Stimulated activated CD8-positive, alpha-beta memory T cell treated with anti-CD3 and anti-CD28 coated beads, Interleukin-15, amount 100 ng/mL, for 4 hours (primary cell): ENCODE measurements at places on chromosomes 4 and X.

DNA sequence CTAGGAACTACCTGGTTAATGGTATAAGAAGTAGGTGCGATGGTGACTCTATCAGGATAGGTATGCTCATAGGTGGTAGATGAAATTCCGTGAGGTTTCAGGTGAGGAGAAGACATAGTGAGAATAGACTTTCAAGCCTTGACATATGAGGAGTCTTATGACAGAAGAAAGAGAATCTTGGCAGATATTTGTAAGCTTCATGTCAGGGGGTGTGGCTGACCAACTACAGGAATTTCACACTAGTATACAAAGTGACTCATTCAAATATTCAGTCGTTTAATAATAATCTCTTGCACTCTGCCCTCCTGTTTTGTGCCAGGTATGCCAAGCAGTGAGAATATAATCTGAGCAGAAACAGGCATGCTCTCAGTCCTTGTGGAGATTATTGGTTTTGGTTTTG lies 22.8 kb downstream of the PACRGL start:
- DNase-seq = no peak

- DNase-seq = no peak
Observed at GRCh38 chr4:102344520-102344953, 745 bp downstream of the SLC39A8 start.

DNA sequence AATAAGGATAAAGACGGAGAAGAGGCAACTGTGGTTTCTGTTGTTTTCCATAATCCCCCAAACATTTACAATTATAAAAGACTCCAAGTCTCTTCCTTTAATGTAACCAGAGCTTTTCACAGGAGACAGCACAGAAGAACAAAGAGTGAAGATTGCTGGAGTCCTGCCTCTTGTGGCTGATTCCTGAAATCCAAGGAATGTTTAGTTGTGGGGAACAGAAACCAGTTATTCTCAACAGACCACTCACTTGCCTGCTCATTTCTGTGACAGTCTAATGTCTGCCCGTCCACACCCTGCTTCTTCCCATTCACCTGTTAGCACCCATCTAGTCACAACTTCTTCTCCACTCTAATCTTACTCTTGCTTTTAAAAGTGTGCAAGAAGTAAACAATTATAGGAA lies 12.1 kb downstream of the TEX13B start:
- no peak for DNase-seq

DNA sequence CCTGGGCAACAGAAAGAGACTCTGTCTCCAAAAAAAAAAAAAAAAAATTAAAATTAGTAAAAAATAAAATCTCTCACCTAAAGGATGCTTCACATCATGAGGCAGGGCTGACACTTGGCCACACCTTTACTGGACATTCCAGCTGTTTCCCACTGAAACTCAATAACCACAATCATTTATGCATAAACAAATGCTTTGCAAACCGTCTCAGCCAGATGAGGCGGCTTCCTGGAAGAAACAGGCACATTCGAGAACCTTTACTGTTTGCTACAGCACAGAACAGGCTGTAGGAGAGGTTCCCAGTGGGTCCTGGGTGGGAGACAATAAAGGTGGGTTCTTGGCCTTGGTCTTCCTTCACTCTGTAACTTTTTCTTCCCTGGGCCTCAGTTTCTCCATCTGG lies 10.9 kb upstream of the TBC1D14 start:
- no peak for DNase-seq

- no peak for DNase-seq
Observed at GRCh38 chrX:140501321-140501720, 3.5 kb downstream of the SOX3 start.

GRCh38 chrX:86002076-86002896 lies 45.1 kb downstream of the CHM start:
- DNase-seq = no peak

DNA sequence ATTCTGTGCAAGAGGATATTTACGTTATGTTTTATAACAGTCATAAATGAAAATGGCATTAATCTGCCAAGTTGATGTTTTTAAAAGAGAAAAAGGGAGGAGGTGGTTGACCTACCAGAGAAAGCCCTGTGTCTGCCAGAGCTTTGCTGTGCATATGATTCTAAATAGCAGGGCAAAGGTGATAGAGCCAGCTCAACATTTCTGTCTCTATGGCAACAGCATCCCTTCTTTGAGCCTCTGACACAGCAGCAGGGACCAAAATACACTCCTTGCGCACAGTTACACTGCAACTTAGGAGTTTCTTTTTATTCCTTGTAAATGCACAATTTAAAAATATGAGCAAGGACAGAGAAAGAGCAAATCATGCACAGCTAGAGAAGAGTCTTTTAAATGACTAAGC lies 133.3 kb upstream of the RAI2 start:
- no peak for DNase-seq

GRCh38 chr4:18880871-18881270 lies 859.3 kb upstream of the LCORL start:
- no peak for DNase-seq

DNA sequence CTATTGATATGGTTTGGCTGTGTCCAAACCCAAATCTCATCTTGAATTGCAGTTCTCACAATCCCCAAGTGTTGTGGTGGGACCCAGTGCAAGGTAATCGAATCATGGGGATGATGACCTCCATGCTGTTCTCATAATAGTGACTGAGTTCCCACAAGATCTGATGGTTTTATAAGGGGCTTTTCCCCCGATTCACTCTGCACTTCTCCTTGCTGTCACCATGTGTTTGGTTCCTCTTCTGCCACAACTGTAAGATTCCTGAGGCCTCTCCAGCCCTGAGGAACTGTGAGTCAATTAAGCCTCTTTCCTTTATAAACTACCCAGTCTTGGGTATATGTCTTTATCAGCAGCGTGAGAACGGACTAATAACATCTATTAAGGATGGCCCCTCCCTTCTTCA lies 68.8 kb downstream of the FBXW7 start:
- DNase-seq = no peak

DNA sequence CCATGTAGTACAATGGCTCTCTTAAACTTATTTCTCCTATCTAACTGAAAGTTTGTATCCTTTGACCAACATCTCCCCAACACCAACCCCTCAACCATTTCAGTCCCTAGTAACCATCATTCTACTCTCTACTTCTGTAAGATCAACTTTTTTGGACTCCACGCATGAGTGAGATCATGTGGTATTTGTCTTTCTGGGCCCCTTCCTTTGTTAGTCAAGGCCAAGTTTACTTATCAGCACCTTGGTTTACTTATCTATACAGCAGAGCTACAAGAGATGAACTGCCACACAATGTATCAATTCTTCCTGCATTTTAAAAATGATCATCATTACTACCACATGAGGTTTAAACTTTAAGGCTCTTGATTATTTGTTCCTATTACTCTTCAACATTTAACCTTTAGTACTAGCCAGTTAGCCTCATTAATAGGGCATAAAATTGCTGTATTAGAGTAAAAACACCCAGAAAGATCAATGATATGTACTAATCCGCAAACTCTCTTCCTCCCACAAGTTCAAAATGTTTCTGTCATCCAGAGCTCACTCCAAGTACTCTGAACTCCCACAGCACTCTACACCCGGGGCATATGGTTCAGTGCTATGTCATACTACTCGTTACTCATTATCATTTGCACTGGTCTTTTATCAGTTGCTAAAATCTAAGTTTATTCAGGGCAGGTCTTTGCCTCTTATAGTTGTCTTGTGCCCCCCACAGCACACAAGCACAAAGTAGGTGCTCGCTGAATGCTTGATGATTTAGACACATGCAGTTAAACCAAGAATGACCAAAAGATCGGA lies 145.7 kb upstream of the ADAMTS3 start:
- DNase-seq = no peak

- no peak for DNase-seq
Observed at GRCh38 chrX:154712781-154713740, 37.8 kb downstream of the GAB3 start.

DNA sequence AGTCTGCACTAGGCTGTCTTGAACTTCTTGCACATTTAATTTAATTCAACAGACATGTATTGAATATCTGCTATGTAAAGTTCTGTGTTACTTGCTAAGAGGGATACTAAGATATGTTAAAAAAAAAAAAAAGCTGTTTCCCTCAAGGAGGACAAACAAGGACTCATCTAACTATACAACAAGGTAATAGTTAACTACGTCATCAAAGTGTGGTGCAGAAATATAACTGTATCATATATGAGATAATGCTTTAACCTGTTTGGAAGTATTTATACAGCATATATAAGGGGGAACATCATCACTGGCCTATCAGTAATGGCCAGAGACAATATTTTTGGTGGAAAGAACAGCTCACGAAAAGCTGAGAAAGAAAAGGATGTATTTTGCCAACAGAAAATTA lies 89.9 kb downstream of the PTPN13 start:
- DNase-seq = no peak

DNA sequence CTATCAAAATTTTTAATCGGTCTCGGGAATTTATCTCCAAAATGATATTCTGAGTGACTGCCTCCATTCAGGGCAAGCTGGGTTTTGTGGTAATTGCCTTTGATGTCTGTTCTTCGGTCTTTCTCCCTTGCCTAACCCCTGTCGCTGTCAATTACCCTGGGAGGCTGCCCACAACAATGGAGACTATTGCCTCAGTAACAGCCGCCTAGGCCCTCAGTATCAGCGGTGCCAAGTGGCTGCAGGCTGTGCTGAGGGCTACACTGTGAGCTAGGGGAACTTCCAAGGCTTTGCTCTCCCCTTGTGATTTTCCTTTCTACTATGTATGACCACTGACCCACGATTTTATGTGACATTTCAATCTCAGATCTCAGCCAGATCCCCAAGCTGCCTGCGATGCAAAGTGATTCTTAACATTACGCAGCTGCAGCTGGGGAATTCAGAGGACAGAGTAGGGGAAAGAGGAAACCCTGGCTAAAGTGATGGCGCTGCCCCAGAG lies 36.3 kb upstream of the REST start:
- DNase-seq = no peak

DNA sequence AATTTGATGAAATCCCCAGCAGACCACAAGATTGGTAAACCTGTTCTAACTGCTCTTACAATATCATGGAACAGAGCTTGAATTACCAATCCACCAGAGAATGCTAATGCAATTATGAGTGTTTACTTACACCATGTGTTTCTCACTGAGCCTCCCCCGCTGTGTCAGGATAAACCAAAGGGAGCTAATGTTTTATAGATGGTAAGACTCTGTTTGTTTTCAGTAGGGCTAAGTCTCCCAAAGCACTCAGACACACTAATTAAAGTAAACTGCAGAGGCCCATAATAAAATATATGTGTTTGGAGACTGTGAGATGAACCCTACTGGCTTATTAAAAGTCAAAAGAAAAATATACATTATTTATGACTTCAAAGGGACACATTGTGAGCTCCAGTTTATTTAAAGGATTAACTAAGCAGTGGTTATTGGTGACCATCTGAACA lies 261.7 kb upstream of the FAM241A start:
- DNase-seq = no peak

DNA sequence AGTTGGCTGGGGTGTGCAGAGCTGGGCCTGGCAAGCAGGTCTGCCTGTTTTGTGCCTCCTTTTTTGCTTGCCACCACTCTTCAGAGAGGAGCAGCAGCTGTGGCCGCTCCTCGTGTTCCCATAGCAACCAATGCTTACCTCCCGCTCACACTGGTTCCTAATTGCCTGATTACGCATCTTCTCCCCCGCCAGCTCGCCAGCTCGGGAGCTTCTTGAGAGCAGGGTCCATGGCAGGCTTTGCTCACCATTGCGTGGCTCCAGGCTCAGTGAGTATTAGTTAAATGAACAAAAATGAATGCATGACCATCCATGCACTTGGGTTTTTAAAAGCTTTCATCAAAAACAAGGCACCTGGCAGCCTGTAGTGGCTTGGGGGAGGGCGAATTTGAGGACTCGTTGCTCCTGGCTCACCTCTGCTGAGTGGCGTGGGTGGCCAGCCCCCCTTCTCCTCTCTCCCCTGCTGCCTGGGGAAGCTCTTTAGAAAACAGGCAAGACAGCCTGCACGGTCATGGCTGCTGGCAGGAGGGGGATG lies 14.2 kb upstream of the PJA1 start:
- DNase-seq = no peak

DNA sequence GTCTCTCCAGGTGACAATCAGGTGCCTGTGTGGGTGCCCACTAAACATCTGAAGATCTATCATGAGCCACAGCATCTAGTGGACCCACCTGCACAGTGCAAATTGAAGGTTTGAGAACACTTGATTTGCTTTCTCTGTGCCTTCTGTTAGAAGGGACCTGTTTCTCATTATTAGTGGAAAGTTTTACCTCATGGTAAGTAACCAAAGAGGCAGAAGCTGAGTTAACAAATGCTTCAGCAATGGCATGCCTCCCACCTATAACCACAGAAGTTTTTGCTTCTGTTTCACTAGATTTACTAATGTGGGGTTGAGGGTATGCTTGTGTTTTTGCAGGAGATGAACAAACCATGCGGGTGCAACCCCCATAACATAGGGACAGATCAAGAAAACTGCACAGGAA lies 297.4 kb upstream of the DKK2 start:
- no peak for DNase-seq

DNA sequence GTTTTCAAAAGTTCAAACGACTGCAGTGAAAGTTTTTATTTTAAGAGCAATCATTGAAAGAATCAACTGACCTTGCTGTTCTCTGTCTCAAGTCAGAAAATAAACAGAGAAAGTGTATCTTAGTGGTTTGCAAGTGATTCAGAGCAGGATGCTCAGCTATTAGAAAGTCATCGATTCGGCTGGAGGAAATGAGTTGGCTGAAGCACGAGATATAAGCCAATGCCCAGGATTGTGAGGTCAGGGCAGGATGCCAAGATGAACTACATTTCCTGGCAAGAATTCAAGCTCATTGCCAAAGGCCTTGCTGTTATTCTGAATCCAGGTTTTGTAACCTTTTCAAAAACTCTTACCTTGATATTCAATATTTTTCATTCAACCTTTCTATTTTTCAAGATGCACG lies 541.4 kb upstream of the BOD1L1 start:
- DNase-seq = no peak

DNA sequence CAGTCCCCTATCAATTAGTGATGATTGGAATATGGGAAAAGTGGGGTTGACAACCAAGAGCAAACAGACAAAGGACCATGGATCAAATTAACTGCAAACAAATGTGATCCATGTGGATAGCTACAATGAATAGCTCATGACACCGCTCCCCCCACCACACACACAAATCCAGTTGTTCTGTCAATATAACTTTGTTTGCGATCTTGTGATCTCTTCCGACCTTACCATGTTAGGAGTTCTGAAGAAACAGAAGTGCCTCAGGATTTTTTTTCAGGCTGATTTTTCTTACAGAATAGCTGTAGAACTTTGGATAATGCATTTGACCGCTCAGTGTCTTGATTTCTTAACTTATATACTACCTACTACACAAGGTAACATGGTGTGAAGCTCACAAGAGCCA lies 116.6 kb downstream of the SH2D1A start:
- no peak for DNase-seq

DNA sequence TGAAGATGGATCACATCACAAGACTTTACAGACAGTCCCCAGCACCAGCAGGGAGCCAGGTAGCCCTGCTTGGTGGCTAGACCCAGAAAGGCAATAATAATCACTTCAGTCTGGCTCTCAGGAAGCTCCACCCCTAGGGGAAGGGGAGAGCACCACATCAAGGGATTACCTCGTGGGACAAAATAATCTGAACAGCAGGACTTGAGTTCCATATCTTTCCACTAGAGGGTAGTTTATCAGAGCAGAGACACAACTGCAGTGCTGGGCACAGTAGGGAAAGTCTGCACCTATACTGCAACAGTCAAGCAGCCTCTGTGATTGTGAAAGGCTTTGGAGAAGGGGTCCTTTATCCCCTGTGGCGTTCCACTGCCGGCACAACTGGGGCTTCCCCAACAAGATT lies 547.0 kb upstream of the POU3F4 start:
- no peak for DNase-seq
